ENCODE measurements at places on chromosomes 16 and 17. TPM values are rescaled to one million over a fixed set of nuclear protein-coding genes. Genes with fewer than 3 reads are reported as not detected.

Gene TBC1D3I
- not detected for total RNA-seq

Gene FOXF1
- 0.28 TPM for total RNA-seq

Gene RTN4RL1
- total RNA-seq, result under 0.01 TPM

Gene ASGR1
- total RNA-seq, result 0.58 TPM

Gene VAT1L
- 3.7 TPM for total RNA-seq

All from regular cardiac myocyte (primary cell).